Neural progenitor cell (in vitro differentiated cells): ENCODE measurements at places on chromosomes 12 and 14. TPM values are rescaled to one million over a fixed set of nuclear protein-coding genes. Genes with fewer than 3 reads are reported as not detected.

Gene VDR
- 0.09 TPM in 1 of 2 replicates, not detected in the other for total RNA-seq

DNA sequence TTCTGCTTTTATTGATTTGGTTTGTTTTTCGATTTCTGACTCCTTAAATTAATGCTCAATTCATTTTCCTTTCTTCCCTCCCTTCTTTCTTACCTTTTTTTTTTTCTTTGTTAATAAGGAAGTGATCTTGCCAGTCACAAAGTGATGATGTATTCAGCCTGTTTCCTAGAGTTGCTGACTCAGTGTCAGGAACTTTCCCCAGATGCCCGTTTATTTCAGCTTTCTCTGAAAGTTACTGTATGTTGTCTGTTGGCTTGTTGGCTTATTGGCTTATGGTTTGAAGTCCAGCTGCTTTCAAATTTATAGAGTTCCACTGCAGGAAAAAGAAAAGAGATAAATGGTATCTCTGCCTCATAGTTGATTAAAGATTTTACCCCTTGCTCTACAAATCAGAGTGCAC is 12.4 kb upstream of the SLC6A15 start:
- no peak overlapping the region for H3K27ac ChIP-seq
- no peaks in the 10 kb centered on the region for H3K27me3 ChIP-seq
- DNase-seq, result no peak
- no peak overlapping the region for H3K4me3 ChIP-seq
- no peaks in the 10 kb centered on the region for H3K36me3 ChIP-seq

Gene MYO1A
- total RNA-seq, result 0.19 TPM in 1 of 2 replicates, not detected in the other

DNA sequence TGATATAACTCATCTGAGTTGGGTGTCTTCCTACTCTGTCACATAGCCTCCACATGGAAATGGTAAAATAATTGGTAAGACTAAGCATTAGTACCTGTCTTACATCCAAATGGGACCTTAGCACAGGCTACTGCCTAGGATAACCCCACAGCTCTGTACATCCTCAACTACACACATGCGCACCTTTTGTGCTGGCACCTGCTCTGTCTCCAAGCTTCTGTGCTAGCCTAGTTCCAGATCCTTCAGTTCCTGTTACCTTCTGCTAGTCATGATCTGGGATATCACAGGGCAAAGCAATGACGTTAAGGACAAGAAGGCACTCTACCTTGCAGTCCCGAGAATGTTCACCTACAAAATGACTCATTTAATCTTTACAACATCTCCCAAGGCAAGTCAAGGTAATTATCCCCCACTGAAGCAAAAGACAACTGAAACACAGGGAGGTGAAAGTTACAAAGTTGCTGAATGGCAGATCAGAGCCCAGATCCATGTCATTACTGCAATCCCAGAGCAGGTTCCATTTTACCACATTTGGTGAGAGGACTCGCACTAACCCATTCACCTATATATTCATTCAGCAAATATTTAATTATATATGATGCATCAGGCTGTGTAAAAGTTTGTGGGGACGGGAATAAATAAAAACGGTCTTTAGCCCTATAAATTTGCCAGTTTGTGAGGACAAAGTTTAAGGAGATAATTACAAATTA is 61.7 kb downstream of the PPM1H start:
- no peaks in the 10 kb centered on the region for H3K27me3 ChIP-seq
- H3K36me3 ChIP-seq, result no peaks in the 10 kb centered on the region
- no peaks in the 10 kb centered on the region for H3K4me1 ChIP-seq
- H3K4me3 ChIP-seq, result no peak overlapping the region

Gene PRH2
- not detected in 2 replicates for total RNA-seq

DNA sequence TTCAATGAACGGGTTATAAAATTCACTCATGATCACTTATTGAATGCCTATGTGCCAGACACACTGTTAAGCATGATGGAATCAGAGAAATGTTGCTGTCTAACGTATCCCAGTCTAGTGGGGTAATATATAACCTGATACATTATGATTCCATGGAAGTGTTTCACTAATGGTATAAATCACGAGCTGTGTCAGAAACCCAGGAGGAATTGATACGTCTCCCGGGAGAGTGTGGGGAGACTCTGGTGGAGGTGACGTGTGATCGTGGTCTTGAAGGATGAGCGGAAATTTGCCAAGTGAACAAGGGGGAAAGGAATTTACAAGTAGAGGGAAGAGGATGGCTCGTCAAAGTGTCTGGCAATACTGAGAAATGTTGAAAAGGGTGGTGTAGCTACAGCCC is 26.5 kb downstream of the MANSC1 start:
- no peaks in the 10 kb centered on the region for H3K27me3 ChIP-seq
- H3K27ac ChIP-seq, result no peak overlapping the region
- H3K36me3 ChIP-seq, result no peaks in the 10 kb centered on the region
- peaks cover 7% of the 10 kb centered on the region for H3K4me1 ChIP-seq
- no peak for DNase-seq
- H3K4me3 ChIP-seq, result no peak overlapping the region

DNA sequence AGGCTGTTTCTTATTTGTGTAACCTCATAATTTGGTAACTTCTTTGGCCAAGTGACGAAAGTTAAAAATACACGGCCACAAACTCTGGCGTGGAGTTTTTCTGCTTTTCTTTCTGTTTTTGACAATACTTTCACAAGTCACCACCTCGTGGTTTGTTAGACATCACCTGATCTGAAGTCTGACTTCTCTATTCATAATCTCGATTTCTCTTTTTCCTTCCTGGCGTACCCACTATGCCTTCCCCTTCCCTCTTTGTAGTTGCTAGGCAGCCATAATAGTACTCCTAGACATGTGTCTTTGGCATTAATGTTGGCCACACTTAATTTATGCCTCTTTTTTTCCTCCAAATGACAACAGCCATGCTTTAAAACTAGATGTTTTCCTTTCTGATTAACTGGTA is 97.6 kb downstream of the POLR3B start:
- no peak overlapping the region for H3K4me3 ChIP-seq
- peaks cover 17% of the 10 kb centered on the region for H3K4me1 ChIP-seq
- no peaks in the 10 kb centered on the region for H3K27me3 ChIP-seq
- DNase-seq, result no peak
- no peak overlapping the region for H3K27ac ChIP-seq

DNA sequence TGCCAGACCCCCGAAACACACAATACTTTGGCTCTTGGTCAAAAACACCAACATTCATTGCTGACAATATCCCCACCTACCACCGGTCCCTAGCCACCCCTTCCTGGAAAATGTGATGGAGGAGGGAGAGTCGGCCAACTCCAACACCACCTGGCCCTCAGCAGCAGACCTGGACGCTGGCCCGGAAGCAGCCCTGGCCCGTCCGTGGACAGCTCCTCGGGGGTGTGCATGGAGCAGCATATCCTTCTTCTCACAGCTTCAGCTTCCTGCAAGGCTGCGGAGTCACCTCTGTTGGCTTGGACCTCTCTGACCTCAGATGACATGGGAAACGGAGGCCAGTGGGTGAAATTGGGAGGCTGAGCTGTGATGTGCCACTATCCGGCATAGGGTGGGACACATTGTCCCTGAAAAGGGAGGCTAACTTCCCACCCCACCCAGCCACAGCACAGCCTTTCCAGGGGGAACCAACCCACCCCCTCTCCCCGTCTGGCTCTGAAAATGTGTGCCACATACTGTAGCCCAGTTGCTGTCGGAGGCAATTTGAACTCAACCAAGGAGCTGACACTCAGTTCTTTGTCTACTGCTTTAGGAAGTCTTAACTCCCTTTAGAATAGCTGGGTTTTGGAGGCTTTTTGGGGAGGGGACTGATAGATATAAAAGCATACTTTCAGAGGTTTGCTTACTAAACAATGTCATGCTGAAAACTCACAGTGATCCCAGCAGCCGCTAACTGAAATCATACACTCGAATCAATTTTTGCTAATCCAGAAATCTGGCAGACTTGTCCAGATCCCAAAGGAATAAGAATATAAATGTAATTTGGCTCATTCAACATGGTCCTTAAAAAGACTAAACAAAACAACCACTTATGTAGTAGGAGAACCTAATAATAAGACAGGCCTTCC is 43.1 kb upstream of the LTA4H start:
- no peak overlapping the region for H3K4me3 ChIP-seq
- no peaks in the 10 kb centered on the region for H3K27me3 ChIP-seq
- no peaks in the 10 kb centered on the region for H3K36me3 ChIP-seq
- no peak for DNase-seq
- peaks cover 27% of the 10 kb centered on the region for H3K4me1 ChIP-seq

GRCh38 chr12:42854208-42854607 is 264.7 kb upstream of the PRICKLE1 start:
- no peak for DNase-seq
- no peak overlapping the region for H3K27ac ChIP-seq
- H3K36me3 ChIP-seq, result no peaks in the 10 kb centered on the region
- H3K4me3 ChIP-seq, result no peak overlapping the region
- no peaks in the 10 kb centered on the region for H3K27me3 ChIP-seq

Gene TEX52
- total RNA-seq, result not detected in 2 replicates

Gene ZDHHC22
- 0.07 and 0.31 TPM in 2 replicates for total RNA-seq

DNA sequence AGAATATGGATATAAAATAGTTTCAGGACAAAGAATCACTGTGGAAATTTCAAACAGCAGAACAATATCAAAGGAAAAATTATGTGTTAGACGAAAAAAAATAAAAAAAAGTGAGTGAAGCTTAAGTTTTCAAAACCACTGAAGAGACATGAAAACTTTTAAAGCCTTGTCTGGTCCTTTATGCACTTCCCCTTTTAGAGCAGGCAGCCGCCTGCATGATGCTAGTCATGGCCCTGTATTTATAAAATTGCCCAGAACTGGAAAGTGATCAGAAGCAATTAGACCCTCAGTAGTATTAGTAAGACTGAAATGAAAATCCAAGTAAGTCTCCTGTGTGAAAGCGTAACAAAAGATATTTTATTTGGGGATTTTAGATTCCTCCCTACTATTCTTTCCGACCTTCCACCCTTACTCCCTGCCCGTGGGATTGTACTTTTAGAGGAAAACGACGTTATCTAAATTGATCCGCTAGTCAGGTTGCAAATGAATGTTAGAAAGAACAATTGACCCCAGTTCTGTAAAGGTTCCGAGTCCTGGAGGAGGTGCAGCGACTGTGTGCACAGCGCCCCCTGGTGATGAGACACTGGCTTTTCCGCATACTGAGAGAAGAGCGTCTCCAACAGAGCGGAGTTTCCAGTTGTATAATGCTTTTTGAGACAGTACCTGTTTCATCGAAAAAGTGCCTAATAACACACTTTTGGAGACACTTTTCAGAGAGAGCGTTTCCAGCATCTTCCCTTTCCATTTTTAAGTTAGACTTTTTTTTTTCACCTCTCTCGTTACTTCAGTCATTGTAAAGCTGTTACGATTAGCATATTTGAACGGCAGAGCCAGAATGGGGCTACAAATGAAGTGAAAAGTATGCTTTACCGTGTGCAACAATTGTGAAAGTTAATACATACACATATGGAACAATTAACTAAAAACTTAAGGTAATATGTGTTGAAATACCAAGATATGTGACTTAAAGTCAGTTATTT is 12.4 kb downstream of the MGST1 start:
- H3K36me3 ChIP-seq, result peaks cover 30% of the 10 kb centered on the region
- no peak overlapping the region for H3K27ac ChIP-seq
- no peak overlapping the region for H3K4me3 ChIP-seq
- peak; percentile 82 for DNase-seq
- no peaks in the 10 kb centered on the region for H3K27me3 ChIP-seq
- peaks cover 14% of the 10 kb centered on the region for H3K4me1 ChIP-seq

Gene GUCY2C
- total RNA-seq, result not detected in 2 replicates

Gene PTPRB
- 0.06 TPM in 1 of 2 replicates, not detected in the other for total RNA-seq

Gene LMNTD1
- total RNA-seq, result not detected in 2 replicates

GRCh38 chr14:33986804-33987203 is 35.9 kb upstream of the EGLN3 start:
- no peak overlapping the region for H3K4me3 ChIP-seq
- H3K4me1 ChIP-seq, result no peaks in the 10 kb centered on the region
- no peaks in the 10 kb centered on the region for H3K27me3 ChIP-seq
- DNase-seq, result no peak
- H3K27ac ChIP-seq, result no peak overlapping the region
- no peaks in the 10 kb centered on the region for H3K36me3 ChIP-seq

Gene YY1
- total RNA-seq, result 54.8 and 58.9 TPM in 2 replicates

- H3K36me3 ChIP-seq, result peaks cover 29% of the 10 kb centered on the region
- DNase-seq, result no peak
- peaks cover 53% of the 10 kb centered on the region for H3K4me1 ChIP-seq
- H3K27ac ChIP-seq, result no peak overlapping the region
- peak overlapping the region; percentile 92 for H3K4me3 ChIP-seq
- H3K27me3 ChIP-seq, result no peaks in the 10 kb centered on the region
These were observed 10.8 kb upstream of the CDH24 start for GRCh38 chr14:23067847-23068788.

- no peak overlapping the region for H3K27ac ChIP-seq
- no peak overlapping the region for H3K4me3 ChIP-seq
- H3K27me3 ChIP-seq, result no peaks in the 10 kb centered on the region
- no peaks in the 10 kb centered on the region for H3K4me1 ChIP-seq
- H3K36me3 ChIP-seq, result no peaks in the 10 kb centered on the region
These were observed 22.7 kb downstream of the YY1 start for GRCh38 chr14:100261621-100262020.

GRCh38 chr14:49692193-49692757 is 645 bp upstream of the KLHDC1 start:
- no peak for DNase-seq
- H3K36me3 ChIP-seq, result no peaks in the 10 kb centered on the region
- peak overlapping the region; percentile 63 for H3K4me3 ChIP-seq
- no peak overlapping the region for H3K27ac ChIP-seq
- H3K27me3 ChIP-seq, result peaks cover 43% of the 10 kb centered on the region
- peaks cover 8% of the 10 kb centered on the region for H3K4me1 ChIP-seq

Gene TMPRSS12
- not detected in 2 replicates for total RNA-seq

DNA sequence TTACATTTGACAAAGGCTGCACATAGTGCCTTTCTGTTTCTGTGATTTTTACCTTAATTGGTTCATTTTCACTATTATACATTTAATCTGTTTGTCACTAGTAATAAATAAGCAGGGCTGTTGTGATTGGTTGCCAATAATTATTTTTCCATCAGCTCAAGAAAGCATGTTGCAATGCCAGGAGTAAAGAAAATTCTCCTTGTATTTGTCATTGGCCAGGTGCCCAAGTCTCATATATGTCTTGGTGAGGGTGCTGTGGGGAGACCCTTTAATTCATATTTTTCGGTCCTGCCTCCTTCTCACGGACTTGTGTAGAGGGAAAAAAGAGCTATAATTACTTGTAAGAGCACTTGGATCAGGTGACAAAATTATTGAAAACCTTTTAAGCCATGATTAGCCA is 108.0 kb downstream of the KITLG start:
- H3K36me3 ChIP-seq, result no peaks in the 10 kb centered on the region
- no peak for DNase-seq
- peak overlapping the region; percentile 86 for H3K27ac ChIP-seq
- H3K4me3 ChIP-seq, result no peak overlapping the region
- no peaks in the 10 kb centered on the region for H3K27me3 ChIP-seq

GRCh38 chr12:107761502-107761904 is 566 bp upstream of the PRDM4 start:
- no peaks in the 10 kb centered on the region for H3K36me3 ChIP-seq
- peaks cover 11% of the 10 kb centered on the region for H3K4me1 ChIP-seq
- peak; percentile 49 for DNase-seq

DNA sequence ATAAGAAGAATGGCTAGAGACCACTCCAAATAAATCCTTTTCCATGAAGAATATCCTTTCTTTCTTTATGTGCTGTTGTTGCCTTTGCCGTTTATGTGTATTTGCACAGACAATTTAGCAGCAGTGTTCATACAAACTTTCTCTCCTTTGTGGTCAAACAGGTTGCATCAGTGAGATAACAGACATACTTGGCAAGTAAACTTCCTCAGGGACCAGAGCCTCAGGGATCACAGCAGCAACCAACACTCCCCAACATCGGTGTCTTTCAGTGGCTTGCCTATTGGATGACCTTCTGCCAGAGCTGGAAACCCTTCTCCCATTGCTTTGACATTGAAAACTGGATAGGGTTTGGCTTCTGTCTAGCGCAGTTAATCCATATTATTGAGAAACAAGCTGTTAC is 252.2 kb downstream of the BTG1 start:
- H3K4me3 ChIP-seq, result no peak overlapping the region
- no peak overlapping the region for H3K27ac ChIP-seq
- H3K4me1 ChIP-seq, result peaks cover 4% of the 10 kb centered on the region
- no peaks in the 10 kb centered on the region for H3K36me3 ChIP-seq
